ENCODE measurements at places on chromosomes 11 and 22.

- no peak for DNase-seq
Measured at GRCh38 chr11:133982876-133983275, 26.1 kb upstream of the IGSF9B start.

GRCh38 chr11:103892603-103893002 is 143.8 kb upstream of the DDI1 start:
- peak; percentile 53 for DNase-seq

- DNase-seq = no peak
Measured at GRCh38 chr11:32472226-32472625, 36.9 kb upstream of the WT1 start.

DNA sequence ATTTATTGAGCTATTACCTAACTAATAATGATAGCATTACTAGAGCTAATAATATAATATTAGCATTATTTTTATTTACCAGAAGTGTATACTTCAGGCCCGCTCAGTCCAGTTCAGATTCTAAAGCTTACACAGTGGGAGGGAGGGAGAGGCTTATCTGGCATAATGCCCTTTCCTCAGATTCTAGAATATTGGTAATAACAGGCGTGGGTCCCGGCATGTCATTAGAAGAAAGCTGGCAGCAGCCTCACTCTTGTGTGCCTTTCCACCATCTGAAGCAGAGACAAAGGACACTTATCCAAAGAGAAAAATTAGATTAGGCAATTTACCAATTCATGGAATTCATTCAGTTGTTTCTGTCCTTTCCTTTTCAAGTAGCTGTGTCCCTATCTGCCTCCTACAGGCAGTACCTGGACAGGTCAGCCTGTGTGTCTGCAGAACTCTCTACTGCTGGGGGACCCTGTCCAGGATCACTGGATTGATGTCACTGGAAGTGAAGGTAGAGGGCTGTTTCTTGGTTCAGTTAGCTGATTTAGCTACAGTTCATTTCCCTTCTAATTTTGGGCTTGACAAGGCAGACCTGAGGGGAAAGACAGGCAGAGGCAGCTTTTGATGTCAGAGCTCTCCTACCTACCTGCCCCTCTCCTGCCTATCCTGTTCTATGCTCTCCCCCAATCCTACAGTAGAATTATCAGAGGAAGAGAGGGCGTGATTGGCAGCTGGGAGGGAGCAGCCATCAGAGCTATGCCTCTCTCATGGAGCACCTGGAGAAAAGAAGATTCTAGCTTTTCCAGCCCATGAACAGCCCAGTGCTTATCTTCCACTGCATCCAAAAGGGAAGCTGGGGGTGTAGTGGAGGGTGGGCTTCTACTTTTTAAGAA is 20.3 kb upstream of the CCDC90B start:
- DNase-seq = no peak

GRCh38 chr11:59207988-59208451 is 4.7 kb downstream of the MPEG1 start:
- peak; percentile 59 for DNase-seq

DNA sequence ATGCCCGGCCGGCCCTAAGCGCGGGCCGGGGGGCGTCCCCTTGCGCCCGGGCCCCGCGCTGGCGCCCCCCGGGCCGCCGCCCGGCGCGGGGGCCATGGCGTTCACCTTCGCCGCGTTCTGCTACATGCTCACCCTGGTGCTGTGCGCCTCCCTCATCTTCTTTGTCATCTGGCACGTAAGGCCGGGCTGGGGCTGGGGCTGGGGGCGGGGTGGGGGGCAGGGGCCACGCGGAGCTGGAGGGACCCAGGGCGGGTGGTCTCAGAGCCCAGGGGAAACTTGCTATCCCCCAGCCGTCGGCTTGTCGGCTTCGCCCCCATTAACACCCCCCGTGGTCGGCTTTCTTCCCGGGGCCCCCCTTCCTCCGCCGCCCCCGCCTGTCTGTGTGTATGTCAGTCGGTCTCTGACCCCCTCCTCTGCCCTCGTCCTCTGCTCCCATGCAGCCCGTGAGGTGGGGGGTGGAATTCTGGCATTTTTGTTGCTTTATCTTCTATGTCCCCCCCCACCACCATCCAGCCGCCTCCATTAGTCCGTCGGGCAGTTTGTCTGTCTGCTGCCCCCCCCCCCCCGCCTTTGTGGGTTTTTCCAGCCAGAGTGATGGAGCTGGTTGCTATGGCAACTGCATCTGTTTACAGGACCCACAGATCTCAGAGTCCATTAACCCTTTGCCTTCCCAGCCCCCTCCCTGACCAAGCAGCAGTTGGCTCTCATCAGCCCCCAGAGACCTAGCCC is 552 bp downstream of the CNIH2 start:
- DNase-seq = peak; percentile 20

DNA sequence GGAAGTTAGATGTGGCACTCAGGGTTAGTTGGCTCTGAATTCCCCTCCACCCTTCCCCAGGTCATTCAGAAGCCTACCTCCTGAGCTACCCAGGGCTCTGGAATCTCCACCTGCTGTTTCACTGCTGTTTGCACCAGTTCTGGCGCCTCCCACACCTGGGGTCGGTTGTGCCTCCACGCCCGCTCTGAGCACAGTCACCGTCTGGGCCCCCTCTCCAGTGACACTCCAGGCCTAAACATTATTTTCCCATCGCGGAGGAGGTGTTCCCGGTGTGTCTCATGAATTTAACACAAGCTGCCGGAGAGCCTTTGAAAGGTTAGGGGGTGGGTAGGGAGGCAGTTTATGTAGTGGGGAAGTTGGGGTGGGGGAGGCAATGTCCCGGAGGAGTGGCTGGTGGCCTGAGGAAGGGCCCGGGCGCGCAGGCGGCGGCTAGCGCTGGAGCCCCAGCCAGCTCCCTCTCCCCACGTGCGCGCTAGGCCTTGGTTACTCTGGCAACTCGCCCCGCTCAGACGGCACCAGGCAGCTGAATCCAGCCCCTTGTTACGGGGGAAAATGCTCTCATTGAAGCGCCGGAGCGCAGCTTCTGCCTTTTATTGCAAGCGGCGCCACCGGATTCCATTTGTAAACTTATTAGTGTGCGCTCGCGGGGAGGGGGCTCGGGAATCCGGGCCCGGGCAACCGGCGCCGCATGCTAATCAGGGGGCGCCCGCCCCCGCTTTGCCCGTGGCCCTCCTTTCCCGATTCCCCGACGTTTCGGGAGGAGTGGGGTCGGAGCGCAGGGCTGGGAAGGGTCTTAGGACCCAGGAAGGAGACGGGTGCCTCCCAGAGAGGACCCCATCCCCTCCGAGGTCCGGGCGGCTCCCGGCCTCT is 52.4 kb downstream of the GRIK4 start:
- DNase-seq = no peak

DNA sequence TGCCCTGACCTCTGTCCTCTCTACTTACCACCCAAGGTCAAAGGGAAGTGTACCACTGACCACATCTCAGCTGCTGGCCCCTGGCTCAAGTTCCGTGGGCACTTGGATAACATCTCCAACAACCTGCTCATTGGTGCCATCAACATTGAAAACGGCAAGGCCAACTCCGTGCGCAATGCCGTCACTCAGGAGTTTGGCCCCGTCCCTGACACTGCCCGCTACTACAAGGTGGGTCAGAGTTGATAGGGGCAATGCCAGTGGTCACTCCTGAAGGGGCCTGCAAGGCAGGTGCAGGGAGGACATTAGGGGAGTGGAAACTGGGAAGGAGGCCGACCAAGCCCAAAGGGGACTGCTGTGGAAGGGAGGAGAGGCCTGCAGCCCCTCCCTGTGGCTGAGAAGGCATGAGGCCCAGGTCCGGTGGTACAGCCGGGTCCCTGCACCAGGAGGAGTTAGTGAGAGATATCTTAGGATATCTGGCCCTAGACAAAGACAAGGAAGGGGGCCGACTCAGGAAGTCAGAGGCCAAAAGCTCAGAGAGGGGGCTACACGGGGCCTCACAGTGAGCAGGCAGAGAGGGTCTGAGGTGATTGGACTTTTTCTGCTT is 17.9 kb downstream of the POLR3H start:
- DNase-seq = no peak

DNA sequence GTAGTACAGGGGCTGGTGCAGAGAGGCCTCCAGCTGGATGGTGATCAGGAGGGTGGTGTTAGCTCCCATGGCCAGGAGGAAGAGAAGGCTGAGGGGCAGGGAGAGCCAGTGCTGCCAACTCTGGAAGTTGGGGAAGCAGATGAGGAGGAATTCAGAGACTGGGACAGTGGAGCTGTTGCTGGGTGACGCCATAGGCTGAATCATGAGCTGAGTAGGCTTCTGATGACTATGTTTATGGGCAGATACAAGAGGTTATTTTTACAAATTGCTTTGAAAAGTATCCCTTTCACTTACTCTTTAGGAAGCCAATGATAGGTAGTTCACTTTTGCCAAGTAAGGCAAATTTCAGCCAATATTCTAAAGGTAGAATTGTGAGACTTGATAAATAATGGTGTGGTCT is 3.1 kb downstream of the OR56A1 start:
- no peak for DNase-seq

DNA sequence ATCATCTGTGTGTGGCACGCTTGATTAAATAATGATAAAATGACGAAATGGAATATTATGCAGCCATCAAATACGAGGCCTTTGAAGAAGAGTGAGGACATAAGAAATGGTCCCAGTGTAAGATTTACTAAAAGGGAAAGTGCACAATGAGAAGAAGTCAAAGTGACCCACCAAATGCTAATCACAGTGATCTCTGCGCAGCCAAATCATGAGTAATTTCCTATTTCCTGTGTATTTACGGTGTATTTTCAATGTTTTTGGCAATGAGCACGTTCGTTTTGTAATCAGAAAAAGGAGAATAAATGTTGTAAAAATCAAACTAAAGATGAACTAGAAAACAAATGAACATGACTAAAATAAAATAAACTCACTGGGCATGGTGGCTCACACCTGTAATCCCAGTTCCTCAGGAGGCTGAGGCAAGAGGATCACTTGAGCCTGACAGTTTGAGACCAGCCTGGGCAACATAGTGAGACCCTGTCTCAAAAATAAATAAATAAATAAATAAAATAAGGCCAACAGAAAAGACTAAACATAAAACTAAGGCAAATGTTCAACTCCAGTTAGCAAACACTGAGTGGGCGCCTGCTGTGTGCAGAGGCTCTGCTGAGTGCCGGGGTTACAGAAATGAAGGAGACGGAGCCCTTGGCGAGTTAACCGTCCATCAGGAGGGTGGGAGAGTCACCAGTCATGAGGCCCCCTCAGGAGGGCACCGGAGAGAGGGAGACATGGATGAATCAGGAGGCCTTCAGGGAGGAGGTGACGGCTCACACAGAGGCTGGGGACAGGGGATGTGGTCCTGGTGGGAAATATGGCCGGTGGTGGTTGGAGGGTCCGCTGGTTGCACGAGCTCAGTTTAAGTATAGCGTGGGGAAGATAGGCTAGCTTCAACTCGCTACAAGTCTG is 26.0 kb upstream of the CBX7 start:
- peak; percentile 45 for DNase-seq

DNA sequence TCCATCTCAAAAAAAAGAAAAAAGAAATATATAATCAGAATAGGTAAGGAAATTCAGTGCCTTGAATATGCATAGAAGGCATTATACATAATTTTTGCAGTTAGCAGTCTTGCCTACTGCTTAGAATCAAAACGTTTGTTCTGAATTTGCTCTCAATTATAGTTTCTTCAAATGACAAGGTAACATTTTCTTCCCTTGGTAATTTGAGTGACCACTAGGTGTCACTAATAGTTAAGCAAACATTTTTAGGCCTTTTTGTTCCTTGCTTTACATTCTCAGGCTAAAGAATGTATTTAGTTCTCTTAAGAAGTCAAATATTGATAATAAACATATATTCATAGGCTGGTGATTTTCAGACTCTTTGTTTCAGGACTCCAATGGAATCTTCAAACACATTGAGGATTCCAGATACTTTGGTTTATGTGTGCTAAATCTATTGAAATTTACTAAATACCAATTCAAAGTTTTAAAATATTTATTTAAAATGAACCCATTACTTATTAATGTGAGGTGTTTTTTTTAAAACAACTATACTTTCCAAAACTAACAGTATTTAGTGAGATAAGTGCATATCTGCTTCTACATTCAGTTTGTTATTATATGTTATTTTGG is 55.0 kb upstream of the DEPDC7 start:
- DNase-seq = peak; percentile 56
